ENCODE measurements at places on chromosomes 2 and 18.
A peak's percentile ranks its signal among the peaks of the same experiment; 100 is the strongest.

- peak; percentile 78 for DNase-seq
Observed at GRCh38 chr2:43758739-43759138, 15.1 kb upstream of the DYNC2LI1 start.

DNA sequence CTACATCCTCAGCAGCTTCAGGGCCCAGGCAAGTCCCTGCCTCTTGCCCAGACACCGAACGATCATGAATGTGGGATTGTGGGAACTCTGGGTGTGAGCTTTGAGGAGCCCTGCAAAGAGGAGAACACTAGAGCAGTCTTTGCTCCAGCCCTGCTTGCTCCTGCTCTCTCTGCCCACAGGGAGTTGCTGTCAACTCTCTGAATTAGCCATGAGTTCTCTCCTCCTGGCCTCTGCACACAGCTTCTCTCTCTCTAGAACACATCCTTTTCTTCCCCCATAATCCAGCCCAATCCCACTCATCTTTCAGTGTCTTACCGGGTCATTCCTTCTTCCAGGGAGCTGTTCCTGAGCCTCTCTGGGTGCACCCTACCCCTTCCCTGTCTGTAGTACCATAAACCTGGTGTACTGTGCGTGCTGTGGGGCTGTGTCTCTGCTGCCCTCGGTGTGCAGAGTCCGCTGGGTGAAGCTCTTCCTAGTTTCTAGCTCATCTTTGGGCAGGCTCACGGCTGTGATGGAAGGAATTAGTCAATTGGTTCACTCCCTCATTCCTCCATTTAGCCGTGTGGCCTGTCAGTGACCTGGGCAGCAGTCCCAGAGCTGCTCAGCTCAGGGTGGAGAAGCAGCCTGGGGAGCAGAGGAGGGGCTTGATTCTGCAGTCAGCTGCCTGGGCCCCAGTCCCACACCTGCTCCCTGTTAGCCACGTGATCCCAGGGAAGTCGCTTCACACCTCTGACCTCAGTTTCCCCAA, 132.9 kb upstream of the HDAC4 start:
- no peak for DNase-seq

GRCh38 chr2:74954500-74954874, 4.0 kb upstream of the POLE4 start:
- DNase-seq = no peak

- DNase-seq = no peak
Observed at GRCh38 chr18:11655606-11655932, 33.5 kb upstream of the GNAL start.

DNA sequence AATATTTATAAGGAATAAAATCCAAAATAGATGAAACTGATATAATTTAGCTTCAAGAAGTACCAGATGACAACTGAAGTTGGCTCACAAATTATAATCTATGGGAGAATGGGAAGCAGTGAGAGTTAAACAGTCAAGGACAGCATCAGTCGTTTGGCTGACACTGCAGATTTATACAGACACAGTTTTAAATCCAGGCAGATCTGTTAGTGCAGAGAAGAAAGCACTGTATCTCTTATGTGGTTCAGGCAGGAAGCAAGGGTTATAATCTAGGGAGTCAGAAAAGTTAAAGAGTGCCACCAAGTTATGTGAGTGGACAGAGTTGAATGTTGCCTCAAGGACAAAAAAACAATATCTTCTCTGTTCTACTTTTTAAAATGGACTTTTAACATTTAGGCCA, 880.2 kb downstream of the TSN start:
- DNase-seq = no peak

DNA sequence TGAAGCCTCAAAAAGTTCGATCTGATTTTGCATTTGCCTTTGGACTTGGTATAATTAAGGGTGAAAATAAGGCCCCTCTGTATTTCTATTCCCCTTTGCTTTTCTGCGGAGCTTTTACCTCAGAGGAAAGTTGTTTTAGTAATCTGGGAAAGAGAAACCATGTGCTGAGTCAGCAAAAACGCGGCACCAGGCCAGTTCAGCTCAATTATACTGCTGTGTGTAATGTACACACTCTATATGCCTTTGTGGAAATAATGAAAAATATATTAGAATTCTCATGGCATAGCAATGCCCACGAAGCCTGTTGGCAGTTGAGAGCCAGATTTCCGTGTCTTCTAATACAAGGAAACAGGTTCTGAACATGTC, 161.9 kb upstream of the SIX2 start:
- no peak for DNase-seq

DNA sequence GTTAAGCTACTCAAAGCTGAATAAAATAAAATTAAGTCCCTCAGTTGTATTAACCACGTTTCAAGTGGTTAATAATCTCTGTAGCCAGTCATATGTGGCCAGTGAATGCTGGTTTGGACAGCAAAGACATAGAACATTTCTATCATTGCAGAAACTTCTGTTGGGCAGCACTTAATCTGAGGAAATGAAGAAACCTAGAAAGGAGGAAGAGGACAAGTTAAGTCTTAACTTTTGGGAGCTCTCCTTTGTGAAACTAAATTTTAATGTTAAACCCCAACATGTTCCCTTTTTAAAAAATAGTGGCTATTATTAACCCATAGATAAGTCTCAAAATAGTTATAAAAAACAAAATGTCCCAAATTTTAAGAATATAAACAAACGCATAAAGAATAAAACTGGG, 421.3 kb downstream of the ARHGAP15 start:
- DNase-seq = no peak

DNA sequence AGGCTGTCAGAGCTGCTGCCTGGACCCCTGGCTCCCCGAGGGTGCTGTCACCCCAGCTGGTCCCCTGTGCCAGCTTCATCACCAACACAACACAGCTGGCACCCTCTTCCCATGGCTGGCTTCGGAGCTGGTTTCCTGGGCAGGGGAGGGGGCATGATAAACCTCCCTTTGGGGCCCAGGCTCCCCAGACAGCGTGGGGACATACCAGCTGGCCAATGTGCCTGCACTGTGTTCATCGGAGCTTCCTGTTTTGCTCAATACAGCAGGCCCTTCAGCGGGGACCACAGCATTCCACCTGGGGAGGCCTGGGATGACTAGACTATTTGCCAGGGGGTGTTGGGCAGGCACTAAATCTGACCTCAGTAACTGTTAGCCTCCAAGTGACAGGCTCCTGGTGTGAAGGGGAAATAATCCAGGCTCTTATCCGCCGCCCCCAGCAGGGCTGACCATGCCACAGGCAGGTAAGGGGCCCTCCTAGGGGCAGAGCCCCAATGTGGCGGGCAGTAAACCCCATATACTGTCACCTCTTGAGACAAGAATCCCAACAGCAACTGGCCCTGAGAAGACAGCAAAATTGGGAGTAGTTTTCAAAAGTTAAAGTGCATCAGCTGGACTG, 44.6 kb downstream of the EMX1 start:
- no peak for DNase-seq

DNA sequence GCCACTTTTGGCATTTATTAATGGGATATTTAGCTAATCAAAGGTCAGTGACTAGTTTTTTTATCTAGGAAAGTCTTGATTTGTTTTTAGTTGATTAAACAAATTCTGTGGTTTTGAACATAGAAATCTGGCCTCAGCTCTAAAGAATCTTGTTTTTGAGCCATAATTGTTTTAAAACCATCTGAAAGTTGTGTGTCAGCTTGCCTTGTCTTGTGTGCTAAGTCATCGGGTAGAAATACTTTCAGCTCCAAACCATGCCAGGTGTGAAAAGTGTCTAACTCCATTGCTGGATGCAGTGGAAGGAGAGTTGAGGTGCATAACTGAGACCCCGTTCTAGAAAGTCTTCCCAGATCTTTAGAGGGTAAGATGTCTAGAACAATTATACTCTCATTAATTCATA, 22.7 kb downstream of the FARP2 start:
- no peak for DNase-seq

- no peak for DNase-seq
Observed at GRCh38 chr2:237766340-237766739, 32.2 kb upstream of the RBM44 start.

- no peak for DNase-seq
Observed at GRCh38 chr18:22713511-22713910, 219.6 kb upstream of the RBBP8 start.

DNA sequence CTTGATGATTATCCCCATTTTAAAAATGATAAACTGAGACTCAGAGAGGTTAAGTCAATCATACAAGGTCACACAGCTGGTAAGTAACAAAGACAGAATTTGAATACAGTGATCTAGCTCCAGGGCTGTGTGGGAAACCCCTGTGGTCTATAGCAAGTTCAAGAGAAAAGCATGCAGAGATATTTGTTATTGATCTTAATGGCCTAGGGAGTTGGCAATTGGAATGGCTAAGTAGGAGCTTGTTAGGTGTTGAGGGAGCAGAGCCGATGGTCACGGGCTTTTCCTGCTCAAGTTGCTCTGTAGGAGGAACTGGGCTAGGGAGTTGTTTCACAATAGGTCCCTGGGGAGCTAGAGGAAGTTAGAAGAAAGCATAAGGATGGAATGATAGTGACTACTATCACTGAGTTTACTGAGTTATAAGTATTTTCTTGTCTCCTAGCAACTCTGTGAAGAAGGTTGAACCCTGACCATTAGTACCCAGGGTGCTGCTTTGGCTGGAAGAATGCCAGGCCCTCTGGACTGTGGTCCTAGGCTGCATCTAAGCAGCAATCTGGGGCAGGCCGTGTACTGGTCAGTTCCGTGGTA, 30.0 kb downstream of the RNF125 start:
- peak; percentile 15 for DNase-seq

- DNase-seq = no peak
Observed at GRCh38 chr2:166184789-166185188, 57.0 kb upstream of the SCN1A start.

DNA sequence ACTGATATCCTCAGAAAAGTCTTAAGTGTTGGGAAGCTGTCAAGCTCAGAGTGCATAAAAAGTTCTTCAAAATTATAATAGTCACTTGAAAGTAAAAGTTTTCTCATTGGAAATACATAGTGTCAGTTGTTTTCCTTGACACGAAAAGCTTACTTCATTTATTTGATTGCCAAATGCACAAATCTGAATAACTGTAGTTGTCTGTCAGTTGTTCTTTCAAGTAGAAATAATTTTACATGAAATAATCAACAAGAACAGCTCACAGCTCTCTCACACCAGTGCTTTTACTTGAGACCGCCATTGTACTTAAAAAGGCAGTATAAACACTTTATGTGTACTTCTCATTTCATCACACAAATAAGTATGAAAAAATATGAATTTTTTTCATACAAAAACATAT, 163.3 kb upstream of the NXPH2 start:
- DNase-seq = no peak

GRCh38 chr2:163135256-163135655, 296.7 kb upstream of the KCNH7 start:
- no peak for DNase-seq

DNA sequence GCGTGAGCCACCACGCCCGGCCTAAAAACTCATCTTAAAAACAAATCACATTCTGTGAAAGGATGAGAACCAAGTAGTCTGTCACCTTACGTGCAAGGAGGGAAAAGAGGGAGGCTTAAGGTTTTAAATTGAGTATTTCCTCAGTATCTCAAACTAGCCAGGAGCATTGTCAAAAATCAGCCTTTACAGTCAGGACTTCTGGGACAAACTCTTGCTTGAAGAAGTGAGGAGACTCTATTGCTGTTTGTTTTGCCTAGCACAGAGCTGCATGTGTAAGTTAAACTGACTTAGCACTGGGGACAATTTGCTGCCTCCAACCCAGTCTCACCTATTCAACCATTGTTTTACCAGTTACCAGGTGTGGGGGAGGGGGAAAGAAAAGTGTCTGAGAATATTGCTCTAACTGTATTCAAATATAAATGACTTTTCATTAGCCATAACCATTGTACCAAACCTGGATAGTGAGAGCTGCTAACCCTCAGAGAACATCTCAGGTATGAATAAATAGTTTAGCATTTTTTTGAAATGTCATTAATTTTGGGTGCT, 3.6 kb downstream of the INO80D start:
- DNase-seq = no peak

DNA sequence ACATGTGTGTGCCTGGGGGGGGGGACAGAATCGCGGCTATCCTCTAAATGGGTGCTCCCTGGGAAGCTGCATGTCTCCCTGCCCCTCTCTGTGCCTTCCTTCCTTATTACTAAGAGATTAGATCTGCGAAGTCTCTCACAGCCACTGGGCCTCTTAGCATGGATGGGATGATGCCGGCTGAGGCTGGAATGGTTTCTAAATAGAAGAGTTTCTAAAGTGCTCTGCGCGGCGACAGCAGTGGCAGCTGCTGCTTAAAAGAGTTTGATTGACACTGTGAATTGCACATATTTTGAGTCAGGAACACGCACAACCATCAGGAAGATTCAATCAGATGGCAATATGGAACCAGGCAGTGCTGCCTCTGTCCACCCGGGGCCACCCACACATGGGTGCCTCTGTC, 163.8 kb downstream of the CLIP4 start:
- DNase-seq = no peak

GRCh38 chr2:203327582-203327900, 653 bp upstream of the ABI2 start:
- DNase-seq = no peak

DNA sequence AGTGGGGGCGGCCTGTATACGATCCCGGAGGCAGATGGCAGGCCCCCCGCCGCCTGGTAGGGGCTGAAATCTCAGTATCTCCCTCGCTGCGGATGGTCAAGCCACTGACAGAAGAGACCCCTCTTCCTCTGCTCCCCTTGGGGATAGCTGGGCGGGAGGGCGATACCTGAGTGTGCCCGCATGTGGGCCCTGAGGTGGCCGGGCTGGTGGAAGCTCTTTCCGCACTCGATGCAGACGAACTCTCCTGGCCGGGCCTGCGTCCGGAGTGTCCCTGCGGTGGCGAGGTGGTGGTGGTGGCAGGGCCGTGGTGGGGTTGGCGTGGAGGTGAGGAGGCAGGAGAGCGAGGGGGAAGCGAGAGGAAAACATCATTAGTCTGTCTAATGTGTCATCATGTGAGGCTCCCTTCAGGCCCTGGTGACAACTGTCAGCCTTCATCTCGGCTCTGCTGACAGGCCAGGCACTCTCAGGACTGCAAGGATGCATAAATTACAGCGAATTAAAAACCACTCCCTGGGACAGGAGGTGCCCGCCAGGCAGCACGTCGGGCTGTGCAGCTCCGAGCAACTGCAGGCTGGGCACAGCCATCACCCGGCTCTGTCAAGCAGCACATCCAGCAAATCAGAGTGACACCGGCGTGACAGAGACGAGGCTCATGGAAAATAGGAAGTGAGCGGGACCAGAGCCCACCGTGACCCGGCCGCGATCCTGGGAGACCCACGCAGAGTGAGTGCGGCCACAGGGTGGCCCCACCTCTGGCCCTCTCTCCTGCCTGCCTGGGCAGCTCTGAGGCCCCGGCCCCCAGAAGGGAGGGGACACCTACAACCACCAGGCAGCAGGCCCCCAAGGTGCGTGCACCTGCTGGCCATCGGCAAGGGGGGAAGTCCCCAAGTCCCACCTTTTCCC, 123.5 kb downstream of the ZNF516 start:
- no peak for DNase-seq

- DNase-seq = no peak
Observed at GRCh38 chr18:49464718-49465598, 4.5 kb upstream of the DYM start.

DNA sequence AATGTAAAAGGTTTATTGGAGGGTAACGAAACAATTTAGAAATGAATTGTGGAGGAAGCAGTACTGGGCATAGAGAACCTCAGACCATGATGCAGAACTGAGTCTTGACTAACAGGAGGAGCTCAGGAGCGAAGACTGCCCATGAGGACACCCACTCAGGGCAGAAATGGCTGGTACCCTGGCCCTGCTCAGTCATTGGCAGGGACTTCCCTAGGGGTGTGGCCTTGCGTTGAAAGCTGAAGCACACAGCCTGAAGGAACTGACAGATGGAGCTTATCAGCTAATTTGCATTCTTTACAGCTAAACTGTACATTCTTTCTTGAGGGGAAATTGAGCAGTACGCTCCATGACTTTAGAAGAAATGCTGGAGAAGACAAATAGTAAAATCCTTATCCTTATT, 57.1 kb downstream of the PDK1 start:
- DNase-seq = no peak

GRCh38 chr2:5937851-5938565, 245.8 kb downstream of the SOX11 start:
- DNase-seq = no peak

All from A172 (cell line).